ENCODE measurements at places on chromosomes 4 and X.

DNA sequence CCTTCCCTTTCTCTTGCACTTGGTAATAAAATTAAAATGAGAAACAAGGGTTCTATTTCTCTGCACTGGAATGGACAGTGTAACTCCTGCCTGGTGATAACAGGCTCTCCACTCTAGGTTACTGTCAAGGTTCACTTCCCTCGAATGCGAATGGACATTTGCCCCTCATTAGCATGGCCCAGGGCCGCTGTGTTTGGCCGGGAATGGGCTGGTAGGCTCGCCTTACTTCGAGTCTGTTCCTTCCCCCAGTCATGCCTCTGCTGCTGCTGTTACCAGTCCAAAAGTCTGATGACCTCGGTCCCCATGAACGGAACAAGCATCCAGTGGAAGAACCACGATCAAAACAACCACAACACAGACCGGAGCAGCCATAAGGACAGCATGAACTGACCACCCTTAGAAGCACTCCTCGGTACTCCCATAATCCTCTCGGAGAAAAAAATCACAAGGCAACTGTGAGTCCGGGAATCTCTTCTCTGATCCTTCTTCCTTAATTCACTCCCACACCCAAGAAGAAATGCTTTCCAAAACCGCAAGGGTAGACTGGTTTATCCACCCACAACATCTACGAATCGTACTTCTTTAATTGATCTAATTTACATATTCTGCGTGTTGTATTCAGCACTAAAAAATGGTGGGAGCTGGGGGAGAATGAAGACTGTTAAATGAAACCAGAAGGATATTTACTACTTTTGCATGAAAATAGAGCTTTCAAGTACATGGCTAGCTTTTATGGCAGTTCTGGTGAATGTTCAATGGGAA, 61.5 kb downstream of the EDNRA start:
- DNase-seq, result no peak

DNA sequence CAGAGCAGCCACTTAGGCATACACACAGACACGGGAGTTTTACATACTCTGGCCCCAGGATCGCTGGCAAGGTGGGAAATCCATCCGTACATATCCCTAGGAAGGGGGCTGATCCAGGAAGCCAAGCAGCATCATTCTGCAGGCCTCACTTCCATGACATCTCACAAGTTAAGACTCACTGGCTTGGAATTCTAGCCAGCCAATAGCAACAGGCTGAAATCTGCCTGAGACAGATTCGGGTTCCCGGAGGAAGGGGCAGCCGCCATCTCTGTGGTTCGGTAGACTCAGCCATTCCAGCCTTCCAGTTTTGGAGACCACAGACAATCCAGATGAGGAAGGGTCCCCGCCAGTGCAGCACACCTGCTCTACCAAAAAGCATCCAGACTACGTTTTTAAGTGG, 31.3 kb downstream of the SOWAHB start:
- DNase-seq, result no peak

DNA sequence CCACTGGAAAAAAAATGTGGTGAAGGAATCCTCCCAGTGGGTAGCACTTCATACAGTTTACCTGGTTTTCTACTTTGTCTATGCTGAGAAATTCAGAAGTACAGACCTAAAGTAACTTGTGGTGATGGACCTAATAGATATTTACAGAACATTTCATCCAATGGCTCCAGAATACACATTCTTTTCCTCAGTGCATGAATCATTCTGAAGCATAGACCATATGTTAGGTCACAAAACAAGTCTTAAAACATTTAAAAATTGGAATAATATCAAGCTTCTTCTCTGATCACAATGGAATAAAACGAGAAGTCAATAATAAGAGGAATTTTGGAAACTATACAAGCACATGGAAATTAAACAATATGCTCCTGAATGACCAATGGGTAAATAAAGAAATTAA, 450.1 kb upstream of the INTU start:
- no peak for DNase-seq

GRCh38 chrX:112889400-112889799, 48.8 kb upstream of the AMOT start:
- DNase-seq, result no peak

- DNase-seq, result no peak
Measured at GRCh38 chr4:21695141-21695540, 253.4 kb downstream of the KCNIP4 start.
